ENCODE measurements at places on chromosomes 6 and 20.
A peak's percentile ranks its signal among the peaks of the same experiment; 100 is the strongest.

DNA sequence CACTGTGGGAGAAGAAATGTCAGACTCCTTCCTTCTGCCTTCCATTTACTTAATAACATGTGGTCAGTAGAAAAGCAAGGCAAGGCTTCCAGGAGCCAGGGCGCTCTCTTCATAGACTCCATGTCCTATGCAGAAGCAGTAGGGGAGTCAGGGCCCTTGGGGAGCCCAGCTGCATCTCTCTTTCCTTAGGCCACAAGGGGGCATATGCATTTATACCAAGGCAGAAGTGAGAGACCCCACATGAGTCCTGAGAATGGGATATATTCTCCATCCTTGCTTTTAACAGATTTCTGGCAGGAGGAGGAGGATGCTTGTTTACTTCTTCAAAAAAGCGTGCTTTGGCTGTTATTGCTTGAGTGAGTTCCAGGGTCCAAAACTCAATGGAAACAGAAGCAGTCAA is 198.5 kb downstream of the HIVEP2 start:
- peak; percentile 12 for DNase-seq

DNA sequence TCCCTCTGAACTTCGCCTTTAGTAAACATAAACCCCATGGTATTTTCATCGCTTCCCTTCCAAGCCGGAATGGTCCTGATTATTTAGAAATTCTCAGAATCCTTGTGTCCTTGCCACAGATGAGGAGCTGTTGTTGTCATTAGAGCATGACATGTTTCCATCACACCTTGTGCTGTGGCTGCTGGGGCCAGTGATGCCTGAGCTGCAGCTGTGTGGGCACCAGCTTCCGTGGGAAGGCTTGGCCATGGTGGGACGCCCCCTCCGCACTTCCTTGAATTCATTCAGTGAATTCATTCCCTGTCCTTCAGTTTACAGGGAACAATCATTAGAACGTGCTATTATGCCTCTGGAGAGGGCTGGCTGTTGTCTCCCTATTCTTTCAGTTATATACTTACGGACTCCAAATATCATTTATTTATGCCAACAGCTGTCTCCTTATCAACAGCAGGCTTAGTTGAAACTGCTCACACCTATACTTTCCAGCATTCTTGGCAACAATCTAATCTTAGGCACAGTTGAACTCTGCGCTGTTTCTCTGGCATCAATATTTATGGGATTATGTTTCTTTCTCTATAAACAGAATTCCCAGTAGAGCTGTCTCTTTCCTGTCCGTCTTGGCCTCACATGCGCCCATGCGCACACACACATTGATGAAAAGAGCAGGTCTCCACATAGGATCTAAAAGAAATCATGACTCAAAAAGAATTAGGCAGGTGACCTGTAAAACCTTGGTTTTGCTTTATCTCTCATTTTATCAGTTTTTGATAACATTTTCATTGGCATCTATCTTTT is 9.0 kb downstream of the ADGRF1 start:
- DNase-seq = no peak

GRCh38 chr6:13496513-13497190 is 9.3 kb upstream of the GFOD1 start:
- DNase-seq = peak; percentile 57

DNA sequence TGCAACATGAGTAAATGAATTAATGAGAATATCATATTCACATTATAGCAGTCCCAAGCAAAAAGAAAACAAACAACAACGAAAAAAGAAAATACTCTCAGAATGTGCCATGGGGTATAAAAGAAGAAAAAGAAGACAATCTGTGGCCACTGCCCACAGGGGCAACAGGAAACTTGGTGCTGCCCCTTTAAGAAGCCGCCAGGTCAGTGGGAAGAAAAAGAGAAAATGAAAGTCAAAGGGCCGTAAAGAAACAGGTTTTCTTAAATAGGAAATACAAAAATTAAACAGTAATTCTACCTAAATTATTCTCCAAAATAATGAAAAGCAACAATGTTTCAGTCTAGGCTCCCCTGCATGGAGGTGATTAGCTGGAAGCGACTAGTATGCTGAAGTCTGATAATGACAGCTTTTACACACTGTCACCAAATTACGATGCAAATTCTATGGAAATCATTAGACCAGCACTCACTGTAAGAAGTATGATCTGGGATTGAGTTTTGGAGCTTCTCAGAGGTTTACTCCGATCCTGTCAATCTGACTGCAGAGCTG is 23.6 kb downstream of the GMDS start:
- peak; percentile 57 for DNase-seq

DNA sequence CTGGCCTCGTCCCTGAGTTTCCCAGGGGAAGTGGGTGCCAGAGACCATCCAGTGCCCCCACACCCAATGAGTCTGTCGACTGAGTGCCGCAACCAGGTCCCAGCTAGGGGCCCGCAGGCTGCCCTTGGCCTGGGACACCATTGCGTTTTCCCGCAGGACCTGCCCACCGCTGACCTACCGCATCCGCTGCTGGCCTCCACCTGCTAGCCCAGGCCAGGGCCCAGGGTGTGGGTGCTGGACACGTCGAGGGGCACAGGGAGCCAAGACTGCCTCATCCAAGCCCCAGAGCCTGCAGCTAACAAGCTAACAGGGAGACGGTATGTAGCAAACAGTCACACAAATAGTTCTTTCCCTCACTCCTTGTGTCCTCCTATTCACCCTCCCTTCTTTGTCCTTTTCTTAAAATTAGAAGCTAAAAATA is 97.7 kb downstream of the TMEM242 start:
- DNase-seq = no peak

DNA sequence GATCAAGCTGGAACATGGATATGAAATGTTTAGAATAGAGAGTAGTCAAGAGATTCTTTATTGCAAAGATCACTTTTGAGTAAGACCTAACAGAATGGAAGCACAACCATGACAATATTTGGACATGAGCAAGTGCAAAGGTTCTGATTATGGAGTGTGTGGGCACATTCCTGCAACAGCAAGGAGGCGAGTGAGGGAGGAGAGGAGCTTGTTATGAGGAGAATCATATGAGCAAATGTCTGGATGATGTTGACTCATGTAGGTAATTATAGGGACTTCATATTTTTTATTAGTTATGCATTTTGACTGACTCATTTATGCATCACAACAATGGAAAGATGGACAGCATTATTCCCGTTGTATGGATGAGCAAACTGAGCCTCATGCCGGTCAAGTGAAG is 100.8 kb upstream of the SLC35B3 start:
- DNase-seq = no peak

DNA sequence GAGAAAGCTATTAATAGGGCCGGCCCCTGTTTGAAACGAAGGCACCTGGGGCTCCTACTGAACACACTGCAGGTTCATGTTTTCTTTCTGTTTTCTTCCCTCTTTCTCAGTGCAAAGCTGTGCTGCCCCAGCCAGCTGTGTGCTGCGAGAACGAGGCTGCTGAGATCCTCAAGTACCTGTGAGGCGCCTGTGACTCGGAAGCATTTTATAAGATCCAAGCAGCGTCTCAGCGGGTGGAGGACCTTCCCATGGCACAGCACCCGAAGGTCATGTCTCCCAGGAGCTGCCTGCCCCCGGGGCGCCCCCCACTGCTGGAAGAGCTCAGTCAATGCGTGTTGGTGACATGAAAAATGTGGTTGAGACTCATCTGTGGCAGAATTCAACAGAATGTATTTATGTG is 66.3 kb downstream of the SMOC2 start:
- DNase-seq = no peak

DNA sequence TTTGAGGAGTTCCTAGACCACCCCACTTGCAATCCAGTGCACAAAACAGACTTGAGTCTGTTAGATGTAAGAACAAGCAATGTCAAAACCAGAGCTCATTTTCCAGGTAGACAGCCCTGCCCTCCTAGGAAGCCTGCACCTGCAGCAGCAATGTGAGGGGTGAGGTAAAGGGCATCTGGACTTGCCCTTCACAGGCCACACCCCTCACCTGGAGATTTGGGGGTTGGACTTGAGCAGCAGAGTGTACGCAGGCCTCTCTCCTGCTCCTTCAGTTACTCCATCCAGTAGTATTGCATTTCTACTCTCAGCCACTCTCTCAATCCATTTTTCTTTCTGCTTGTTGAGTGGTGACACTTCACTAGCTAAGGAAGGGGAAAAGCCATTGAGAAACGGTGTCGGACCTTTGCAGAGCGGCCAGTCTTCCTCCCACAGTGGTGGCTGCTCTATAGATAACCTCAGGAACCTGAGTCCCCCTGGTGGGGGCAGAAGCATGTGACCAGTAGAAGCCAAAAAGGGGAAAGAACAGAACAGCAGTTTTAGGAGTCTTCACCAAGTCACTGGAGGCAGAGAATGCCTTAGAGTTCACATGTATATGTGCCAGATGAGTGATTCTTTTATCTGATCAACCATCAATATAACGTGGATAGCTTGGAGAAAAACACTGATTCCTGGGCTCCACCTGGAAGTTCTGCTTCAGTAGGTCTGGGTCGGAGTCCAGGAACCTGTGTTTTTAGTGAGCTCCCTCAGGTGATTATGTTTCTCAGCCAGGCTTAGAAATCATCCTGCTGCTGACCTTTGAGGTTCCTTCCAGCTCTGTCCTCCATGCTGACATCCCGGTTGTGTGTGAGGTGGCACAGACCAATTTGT is 28.0 kb downstream of the ARFGEF2 start:
- DNase-seq = no peak

GRCh38 chr6:43950731-43951062 is 176.6 kb downstream of the MRPL14 start:
- no peak for DNase-seq

DNA sequence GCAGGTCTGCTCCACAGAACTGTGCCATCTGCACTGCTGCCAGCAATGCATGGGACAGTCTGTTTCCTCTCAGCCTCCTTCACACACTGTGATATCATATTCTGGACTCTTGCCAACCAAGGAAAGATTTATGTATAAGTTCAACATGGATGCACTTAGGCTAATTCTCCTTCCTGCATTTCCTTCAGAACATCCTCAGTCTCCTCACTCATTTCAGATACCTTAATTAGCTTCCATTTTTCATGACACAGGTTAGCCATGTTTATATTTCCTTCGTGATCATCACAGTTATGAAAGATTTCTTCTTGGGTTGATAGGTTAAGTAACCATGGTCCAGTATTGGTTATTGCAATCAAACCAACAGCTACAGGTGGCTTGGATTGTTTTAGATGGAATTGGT is 46.4 kb upstream of the DDR1 start:
- DNase-seq = no peak

GRCh38 chr20:47189060-47189459 is 167.4 kb downstream of the ZMYND8 start:
- no peak for DNase-seq

- no peak for DNase-seq
Measured at GRCh38 chr20:59831916-59832270, 101.5 kb downstream of the SYCP2 start.

DNA sequence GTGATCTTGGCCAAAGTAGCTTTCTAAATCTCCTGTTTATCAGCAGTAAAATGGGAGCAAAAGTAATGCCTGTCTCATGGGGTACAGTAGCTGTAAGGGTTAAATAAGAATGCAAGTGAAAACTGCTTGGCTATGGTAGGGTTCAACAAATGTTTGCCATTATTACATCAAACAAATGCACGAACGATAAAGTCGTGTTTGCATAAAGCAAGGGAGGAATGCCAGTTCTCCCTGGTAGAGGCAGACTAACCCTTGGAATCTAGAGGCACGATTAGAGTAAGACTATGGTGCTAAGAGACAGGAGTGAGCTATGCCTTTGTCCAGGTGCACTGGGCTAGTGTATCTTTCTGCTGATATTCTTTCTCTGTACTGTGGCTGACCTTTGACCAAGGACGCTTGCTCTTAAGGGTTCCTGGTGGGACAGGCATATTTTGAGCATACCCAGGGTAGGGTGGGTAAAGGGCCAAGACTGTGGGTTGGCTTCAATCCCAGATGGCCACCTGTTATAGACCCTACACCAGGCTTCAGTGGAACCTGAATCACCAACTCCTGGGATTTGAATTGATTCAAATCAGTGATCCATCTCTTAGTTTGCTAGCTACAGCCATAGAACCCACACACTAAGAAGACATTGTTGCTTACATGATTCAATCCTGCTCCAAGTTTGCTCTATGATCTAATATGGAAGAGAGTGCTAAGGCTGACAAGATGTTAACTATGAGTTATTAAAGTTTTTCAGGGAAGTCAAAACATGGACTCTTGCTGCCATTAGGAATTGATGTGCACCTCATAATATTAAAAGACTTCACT is 139.9 kb downstream of the CCDC170 start:
- no peak for DNase-seq

GRCh38 chr6:150143516-150144293 is 861 bp downstream of the PPP1R14C start:
- DNase-seq = no peak

GRCh38 chr20:47204008-47204849 is 152.3 kb downstream of the ZMYND8 start:
- DNase-seq = peak; percentile 39

- no peak for DNase-seq
Measured at GRCh38 chr20:7637184-7637583, 303.1 kb downstream of the HAO1 start.

GRCh38 chr6:23529902-23530301 is 596.1 kb upstream of the NRSN1 start:
- DNase-seq = no peak

DNA sequence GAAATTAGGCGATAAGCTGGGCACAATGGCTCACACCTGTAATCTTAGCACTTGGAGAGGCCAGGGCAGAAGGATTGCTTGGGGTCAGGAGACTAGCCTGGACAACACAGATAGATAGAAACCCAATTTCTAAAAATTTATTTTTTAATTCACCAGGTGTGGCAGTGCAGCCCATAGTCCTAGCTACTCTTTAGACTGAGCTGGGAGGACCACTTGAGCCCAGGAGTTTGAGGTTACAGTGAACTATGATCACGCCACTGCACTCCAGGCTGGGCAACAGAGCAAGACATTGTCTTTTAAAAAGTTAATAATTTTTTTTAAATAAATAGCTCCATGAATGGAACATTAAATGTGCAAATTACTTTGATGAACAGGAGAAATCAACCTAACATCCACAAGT is 8.2 kb downstream of the ZNF318 start:
- no peak for DNase-seq

- DNase-seq = no peak
Measured at GRCh38 chr6:3151691-3152090, 5.7 kb downstream of the TUBB2A start.

DNA sequence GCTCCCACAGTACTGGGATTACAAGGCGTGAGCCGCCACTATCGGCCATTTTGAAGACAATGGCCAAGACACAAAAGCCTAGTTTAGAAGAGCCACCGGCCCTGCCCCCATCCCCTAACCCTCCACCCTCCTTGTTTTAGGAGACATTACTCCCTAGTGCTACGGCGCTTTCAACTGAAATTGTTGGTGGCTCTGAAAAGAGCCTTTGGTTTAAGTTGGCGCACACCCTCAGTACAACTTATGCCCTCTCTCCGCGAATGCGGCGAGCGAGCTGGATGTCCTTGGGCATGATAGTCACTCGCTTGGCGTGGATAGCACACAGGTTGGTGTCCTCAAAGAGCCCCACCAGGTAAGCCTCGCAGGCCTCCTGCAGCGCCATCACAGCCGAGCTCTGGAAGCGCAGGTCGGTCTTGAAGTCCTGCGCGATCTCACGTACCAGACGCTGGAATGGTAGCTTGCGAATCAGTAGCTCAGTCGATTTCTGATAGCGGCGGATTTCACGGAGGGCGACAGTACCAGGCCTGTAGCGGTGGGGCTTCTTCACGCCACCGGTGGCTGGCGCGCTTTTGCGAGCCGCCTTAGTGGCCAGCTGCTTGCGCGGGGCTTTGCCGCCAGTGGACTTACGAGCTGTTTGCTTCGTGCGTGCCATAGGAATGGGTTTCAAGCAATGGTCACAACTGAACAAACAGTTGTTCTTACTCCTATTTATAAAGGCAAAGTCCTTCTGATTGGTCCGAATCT is 114.9 kb upstream of the BTN3A2 start:
- DNase-seq = peak; percentile 64

Measured in suppressor macrophage treated with lipopolysaccharide for 4 hours (primary cell).